ENCODE measurements at places on chromosomes 2 and 18. TPM values are rescaled to one million over a fixed set of nuclear protein-coding genes. Genes with fewer than 3 reads are reported as not detected.

- no peak for DNase-seq
Observed at GRCh38 chr18:54877076-54877475, 48.8 kb downstream of the RAB27B start.

GRCh38 chr2:215598376-215598975 lies 162.6 kb upstream of the FN1 start:
- DNase-seq: no peak

GRCh38 chr2:237572742-237573101 lies 6.3 kb downstream of the PRLH start:
- DNase-seq: no peak

DNA sequence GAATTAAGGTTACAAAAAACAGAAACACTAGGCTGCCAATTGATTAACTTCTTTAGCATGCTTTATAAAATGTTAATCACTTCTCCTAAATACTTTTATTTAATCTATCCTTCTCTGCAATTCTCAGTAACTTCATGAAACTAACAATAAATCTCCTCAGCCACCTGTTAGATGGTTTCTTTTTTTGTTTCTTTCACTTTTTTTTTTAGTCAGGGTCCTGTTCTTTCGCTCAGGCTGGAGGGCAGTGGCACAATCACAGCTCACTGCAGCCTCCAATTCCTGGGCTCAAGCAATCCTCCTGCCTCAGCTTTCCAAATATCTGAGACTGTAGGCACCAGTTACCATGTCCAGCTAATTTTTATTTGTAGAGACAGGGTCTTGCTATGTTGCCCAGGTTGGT lies 213.4 kb upstream of the STK17B start:
- no peak for DNase-seq

DNA sequence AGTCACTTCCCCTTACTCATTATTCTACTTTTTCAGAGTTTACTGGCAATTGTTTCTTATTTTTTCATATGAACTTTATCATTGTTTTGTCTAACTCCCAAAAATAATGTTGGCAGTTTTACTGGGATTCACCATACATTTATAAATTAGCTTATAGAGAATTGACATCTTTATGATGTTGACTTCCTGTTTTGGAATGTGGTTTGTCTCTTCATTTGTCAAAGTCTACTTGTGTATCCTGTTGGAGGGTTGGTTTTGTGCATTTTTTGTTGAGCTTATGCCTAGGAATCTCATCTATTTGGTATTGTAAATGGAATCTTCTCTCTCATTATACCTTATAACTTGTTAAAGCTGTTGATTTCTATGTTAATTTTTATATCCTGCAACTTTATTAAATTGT lies 16.4 kb downstream of the EPC2 start:
- DNase-seq: no peak

- DNase-seq: no peak
Observed at GRCh38 chr2:48183991-48184390, 277.7 kb upstream of the FBXO11 start.

DNA sequence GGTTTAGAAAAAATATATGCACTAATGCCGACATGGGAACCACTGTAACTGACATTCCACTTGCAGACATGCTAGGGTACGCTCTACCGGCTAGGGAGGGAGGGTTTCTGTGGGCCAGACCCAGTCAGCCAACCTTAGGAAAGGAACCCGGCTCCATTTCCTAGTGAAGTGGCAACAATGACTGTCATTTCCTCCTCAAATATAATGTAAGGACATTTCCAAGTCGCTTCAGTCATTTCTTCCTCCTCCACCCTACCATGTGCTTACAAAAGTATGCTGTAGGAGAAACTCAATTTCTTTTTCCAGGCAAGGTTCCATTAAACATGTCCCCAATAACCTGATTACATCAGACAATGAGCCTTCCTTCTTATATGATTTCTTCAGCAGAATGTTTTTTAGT lies 64.3 kb upstream of the PSMD14 start:
- DNase-seq: no peak

GRCh38 chr18:8942021-8942908 lies 160.2 kb upstream of the NDUFV2 start:
- DNase-seq: no peak

- no peak for DNase-seq
Observed at GRCh38 chr18:34867520-34867919, 157.4 kb downstream of the DTNA start.

- no peak for DNase-seq
Observed at GRCh38 chr18:50428531-50429206, 53.8 kb downstream of the SKA1 start.

The TWIST2 gene
- 0.38 TPM for total RNA-seq

The PFN4 gene
- total RNA-seq: 0.26 TPM

The KYNU gene
- 0.26 TPM for total RNA-seq

The PTRHD1 gene
- 37.6 TPM for total RNA-seq

The MRO gene
- not detected for total RNA-seq

The TBR1 gene
- under 0.01 TPM for total RNA-seq

The NGEF gene
- not detected for total RNA-seq

The SEMA4F gene
- total RNA-seq: 2.6 TPM

Data from dermis microvascular lymphatic vessel endothelial cell (primary cell).